Daoy (cell line): ENCODE measurements at places on chromosomes 6 and 20.

DNA sequence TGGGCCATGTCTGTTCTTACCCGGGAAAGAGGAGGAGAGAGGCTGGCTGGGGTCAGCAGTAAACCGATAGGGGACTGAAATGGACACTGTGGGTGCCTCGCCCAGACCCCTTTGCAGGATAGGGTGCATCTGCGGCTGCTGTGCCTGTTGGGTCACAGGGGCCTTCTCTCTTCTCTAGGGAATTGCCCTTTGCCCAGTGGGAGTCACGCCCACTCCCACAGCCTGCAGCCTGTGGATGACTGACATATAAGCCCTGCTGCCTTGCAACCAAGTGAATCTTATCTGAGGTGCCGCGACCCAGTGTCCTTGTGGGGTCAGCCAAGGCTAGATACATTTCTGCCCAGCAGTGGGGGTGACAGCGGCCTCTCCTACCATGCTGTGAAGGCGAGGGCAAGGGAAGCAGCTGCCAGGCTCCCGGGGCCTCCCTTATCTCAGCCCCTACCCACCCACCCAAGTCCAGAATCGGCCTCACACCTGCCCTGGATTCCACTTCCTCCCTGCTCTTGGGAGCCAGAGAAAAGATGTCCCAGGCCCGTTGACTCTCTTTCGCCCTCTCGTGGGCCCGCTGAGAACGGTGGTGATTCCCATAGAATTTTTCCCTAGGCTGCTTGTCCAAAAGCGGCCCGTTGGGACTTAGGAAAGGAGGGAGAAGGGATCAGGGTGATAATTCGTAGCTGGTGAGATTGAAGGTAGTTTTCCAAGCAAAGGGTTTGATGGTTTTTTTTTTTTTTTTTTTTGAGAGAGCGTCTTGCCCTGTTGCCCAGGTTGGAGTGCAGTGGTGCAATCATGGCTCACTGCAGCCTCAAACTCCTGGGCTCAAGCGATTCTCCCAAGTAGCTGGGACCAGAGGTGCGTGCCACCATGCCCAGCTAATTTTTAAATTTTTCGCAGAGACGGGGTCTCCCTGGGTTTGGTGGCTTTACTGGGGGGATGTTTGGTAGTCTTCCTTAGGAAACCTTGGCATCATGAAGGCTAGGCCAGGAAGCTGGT lies 76.4 kb upstream of the RNF24 start:
- peak; percentile 71 for DNase-seq

- no peak for DNase-seq
These were observed 159.6 kb downstream of the SASH1 start for GRCh38 chr6:148502083-148502772.

GRCh38 chr6:11397622-11398450 lies 139.7 kb upstream of the TMEM170B start:
- no peak for DNase-seq

DNA sequence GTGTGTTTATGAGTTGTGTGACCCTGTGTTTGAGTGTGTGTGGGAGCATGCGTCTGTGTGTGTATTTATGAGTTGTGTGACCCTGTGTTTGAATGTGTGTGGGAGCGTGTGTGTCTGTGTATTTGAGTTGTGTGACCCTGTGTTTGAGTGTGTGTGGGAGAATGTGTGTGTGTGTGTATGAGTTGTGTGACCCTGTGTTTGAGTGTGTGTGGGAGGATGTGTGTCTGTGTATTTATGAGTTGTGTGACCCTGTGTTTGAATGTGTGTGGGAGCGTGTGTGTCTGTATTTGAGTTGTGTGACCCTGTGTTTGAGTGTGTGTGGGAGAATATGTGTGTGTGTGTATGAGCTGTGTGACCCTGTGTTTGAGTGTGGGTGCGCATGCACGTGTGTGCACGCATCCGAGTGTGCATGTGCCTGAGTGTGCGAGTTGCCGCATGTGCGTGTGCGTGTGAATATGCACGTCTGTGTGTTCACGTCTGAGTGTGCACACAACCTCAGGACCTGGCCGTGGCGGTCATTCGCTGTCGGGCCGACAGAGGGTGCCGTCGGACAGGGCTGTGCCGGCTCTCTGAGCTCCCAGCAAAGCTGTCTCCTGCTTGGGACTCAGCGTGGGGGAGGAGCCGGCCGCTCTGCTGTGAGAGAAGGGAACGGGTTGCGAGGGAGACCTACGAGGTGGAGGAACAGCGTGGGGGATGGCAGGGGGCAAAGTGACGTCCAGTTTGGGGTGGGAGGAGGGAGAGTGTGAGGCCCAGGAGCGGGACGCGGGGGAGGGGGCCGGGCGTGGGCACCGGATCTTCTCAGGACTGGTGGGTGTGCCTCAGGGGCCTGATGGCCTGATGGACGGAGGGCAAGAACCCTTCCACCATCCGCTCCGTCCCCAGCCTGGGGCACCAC lies 19.7 kb downstream of the SLC17A9 start:
- DNase-seq, result peak; percentile 85

DNA sequence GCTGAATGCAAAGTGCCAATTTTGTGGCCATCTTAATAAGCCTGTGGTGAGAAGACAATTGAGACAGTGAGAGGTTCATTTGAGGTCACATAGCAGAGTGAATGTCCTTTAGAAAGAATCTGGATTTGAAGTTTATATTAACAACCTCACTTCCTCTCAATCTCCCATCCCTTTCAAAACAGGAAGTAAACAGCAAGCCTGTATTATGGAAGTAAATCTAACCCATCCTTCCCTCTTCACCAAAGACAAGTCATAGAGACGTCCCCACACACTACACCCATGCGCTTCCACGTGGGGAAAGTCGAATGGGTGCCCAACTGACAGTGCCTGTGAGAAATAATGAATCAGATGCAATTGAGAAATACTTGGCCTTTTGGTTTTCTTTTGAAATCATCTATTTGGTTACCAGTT lies 28.8 kb upstream of the CCND3 start:
- DNase-seq, result no peak

- DNase-seq, result no peak
These were observed 30.1 kb downstream of the ELMO2 start for GRCh38 chr20:46376196-46376785.

- no peak for DNase-seq
These were observed 76.2 kb downstream of the LYRM2 start for GRCh38 chr6:89562093-89562973.

GRCh38 chr20:45944151-45944964 lies 9.9 kb downstream of the PCIF1 start:
- peak; percentile 44 for DNase-seq

- DNase-seq, result peak; percentile 59
These were observed 32.7 kb downstream of the TUBB2B start for GRCh38 chr6:3194535-3195419.

DNA sequence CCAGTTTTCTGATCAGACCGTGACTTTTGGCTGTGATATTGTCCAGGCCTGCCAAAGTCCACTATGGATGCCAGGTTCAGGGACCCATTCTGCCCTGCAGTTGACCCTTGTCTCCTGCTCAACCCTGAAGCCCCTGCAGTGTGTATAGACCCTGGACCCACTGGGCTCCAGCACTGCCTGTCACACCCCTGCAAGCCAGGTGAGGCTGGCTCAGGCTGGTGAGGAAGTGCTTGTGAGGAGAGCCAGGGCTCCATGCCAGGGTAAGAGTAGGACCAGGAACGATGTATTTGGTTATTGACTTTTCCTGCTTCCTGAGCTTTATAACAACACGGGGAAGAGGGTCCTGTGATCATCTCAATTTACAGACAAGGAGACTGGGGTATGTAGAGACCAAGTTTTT lies 19.1 kb upstream of the CD93 start:
- DNase-seq, result no peak

- DNase-seq, result no peak
These were observed 118.6 kb upstream of the ADGRF1 start for GRCh38 chr6:47160702-47161101.

GRCh38 chr6:35516712-35517111 lies 4.0 kb upstream of the TULP1 start:
- DNase-seq, result no peak

- DNase-seq, result peak; percentile 70
These were observed 94.9 kb upstream of the NT5E start for GRCh38 chr6:85354761-85355618.

- no peak for DNase-seq
These were observed 242.2 kb downstream of the HIVEP2 start for GRCh38 chr6:142702501-142703460.

- DNase-seq, result peak; percentile 80
These were observed 13.1 kb downstream of the B4GALT5 start for GRCh38 chr20:49700411-49701185.

DNA sequence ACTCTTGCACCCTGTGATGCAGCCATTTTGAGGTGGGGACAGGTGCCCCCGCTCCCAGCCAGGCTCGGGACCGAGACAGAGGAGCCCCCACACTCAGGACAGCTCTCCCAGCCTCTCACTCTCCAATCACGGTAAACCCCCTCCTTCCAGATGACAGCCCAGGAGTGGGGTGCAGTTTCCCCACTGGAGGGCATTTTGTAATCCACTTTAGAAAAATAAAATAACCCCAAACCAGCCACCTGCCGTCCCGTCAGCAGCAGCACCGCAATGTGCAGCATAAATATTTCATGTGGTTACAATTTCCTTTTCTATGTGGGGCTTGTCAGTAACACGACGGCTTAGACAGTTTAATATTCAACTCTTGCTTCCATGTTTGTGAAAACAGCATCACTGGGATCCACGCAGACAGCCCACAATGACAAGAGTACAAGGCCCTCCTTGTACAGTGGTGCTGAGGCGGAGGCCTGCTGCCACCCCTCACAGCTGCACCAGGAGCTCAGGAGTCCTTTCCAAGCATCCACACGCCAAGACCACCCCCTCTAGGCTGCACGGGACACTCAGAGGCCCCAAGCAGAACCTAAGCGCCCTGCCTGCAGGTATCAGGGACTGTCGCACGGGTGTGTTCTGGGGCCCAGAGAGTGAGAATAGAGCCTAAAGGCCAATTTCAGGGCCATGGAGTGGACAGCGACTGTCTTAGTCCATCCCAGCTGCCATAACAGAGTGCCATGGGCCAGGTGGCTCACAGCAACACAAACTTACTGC lies 116.7 kb downstream of the JPH2 start:
- DNase-seq, result no peak

- DNase-seq, result peak; percentile 74
These were observed 278.5 kb downstream of the BMP7 start for GRCh38 chr20:56987986-56988385.

DNA sequence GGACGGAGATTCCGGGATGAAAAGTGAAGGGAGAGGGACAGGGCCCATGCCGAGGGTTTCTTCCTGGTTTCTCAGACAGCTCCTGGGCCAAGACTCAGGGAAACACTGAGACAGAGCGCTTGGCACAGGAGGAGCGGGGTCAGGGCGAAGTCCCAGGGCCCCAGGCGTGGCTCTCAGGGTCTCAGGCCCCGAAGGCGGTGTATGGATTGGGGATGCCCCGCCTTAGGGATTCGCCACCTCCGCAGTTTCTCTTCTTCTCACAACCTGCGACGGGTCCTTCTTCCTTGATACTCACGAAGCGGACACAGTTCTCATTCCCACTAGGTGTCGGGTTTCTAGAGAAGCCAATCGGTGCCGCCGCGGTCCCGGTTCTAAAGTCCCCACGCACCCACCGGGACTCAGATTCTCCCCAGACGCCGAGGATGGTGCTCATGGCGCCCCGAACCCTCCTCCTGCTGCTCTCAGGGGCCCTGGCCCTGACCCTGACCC lies 55.0 kb upstream of the HLA-A start:
- peak; percentile 61 for DNase-seq
